ENCODE measurements at places on chromosomes 4 and X.

DNA sequence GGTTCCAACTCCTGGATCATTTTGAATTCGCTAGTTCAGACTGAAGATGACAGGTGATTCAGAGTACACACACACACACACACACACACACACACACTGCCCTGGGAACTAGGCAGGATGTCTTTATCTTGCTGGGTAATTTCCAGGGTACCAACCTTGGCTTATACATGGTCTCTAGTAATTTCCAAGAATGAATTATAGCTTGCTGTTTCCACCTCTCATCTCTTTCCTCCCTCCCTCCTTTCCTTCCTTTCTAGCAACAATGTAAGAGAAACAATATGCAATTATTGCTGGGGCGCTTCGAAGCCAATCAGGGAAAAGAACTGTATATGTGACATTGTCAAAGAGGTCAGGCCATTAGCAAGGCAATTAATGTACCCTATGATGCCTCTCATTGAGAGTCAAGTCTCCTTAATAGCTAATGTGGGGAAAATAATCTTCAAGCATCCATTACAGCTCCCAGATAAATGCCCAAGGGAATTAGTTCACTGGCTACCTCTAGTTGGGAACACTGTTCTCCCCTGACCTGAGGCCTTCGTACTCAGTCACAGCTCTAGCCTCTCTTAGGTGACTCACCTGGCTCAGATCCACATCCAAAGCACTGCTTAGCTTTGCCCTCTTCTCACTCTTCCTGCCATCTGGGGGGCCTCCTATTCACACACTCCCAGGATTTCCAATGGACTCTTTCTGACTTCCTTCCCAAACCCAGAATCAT is 311.5 kb downstream of the PPP1R2C start:
- DNase-seq, result no peak

- DNase-seq, result no peak
These were observed 377.9 kb downstream of the FAM133A start for GRCh38 chrX:94051926-94052325.

DNA sequence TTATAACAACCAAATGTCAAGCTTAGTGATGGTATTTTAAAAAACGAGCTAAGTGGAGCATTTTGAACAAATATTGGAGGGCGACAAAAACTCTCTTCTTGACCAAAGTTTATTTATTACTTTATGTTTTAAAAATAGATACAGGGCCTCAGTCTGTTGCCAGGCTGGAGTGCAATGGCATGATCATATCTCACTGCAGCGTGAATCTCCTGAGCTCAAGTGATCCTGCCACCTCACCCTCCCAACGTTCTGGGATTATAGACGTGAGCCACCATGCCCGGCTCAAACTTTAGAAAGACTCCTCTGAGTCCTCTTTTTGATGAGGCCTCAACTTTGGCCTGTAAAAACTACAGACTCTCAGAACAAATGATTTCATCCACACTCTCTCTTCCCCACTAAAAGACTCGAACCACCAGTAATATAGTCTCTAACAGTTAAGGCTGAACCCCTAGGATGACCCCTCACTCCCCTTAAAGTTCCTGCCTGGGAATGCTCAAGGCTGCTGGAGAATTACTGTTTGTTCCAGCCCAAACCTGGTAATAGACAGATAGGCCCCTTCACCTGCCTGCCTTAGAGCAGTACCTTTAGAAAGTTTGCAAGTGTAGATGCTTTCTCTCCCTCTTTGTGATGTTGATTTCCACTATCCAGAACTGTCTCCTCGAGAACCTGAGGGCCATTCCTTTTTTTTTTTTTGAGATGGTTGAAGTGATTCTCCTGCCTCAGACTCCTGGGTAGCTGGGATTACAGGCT is 55.3 kb upstream of the HPSE start:
- DNase-seq, result no peak

- DNase-seq, result no peak
These were observed 30.3 kb downstream of the ABLIM2 start for GRCh38 chr4:8128100-8128856.

DNA sequence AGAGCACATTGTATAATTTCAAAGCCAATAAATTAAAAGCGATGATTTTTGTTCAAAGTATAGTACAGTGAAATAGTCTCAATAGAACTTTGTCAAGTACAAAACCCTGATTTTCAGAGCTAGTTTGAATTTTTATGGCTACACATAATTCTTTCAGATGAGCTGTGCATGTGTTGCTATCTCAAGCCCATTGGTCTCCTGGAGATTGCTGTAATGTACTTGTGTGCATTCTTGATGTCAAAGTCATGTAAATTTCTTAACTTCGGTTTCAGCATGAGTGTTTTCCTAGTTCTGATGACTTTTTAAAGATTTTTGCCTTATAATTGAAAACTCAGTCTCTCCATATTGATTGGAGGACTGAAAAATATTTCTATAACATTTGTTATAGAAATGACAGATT is 200.8 kb downstream of the CEP135 start:
- no peak for DNase-seq

- no peak for DNase-seq
These were observed 873.5 kb downstream of the PDHA2 start for GRCh38 chr4:96713271-96713850.

DNA sequence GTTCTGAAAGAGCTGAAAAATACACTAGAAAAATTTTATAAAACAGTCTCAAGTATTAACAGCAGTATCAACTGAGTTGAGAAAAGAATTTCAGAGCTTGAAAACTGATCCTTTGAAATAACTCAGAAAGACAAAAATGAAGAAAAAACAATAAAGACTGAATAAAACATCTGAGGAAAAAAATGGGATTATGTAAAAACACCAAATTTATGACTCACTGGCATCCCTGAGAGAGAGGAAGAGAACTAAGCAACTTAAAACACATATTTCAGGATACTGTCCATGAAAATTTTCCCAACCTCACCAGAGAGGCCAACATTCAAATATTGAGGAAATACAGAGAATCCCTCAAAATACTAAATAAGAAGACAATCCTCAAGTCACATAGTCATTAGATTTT is 22.9 kb downstream of the PABPC4L start:
- no peak for DNase-seq

DNA sequence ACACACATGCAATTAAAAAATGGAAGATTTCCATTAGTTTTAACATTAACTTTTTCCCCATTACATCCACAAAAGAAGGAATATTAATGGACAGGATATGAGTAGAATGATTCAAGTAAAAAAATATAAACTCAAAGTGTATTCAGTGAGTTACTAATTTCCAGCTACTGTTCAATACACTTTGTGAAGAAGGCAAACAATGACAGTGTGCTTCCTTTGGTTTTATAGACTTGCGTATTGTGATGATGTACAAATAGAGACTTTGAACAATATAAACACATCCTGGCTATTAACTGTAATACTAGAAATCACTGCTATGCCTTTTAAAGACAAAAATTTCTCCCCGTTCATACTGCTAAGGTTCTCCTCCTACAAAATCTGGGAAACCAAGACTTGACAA is 171.4 kb downstream of the ASB9 start:
- no peak for DNase-seq

GRCh38 chrX:27883468-27884092 is 75.8 kb downstream of the MAGEB10 start:
- no peak for DNase-seq

- DNase-seq, result no peak
These were observed 24.4 kb upstream of the DYNLT3 start for GRCh38 chrX:37871626-37872302.

DNA sequence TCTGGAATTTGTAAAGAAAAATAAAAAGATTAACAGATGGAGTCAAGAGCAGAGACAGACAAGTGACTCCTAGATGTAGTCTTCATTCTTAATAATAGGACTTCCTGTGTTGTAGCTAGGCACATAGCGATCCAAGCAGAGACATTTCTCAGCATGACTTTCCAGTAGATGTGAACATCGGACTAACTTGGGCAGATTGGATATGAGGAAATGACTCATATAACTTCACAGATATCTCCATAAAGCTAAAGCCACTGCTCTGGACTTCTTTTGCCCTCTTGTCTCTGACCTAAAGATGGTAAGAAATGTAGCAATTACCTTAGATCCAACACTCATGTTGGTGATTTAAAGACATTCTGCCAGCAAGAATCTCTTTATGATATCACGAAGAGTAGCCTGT is 131.7 kb downstream of the EPHA5 start:
- no peak for DNase-seq

DNA sequence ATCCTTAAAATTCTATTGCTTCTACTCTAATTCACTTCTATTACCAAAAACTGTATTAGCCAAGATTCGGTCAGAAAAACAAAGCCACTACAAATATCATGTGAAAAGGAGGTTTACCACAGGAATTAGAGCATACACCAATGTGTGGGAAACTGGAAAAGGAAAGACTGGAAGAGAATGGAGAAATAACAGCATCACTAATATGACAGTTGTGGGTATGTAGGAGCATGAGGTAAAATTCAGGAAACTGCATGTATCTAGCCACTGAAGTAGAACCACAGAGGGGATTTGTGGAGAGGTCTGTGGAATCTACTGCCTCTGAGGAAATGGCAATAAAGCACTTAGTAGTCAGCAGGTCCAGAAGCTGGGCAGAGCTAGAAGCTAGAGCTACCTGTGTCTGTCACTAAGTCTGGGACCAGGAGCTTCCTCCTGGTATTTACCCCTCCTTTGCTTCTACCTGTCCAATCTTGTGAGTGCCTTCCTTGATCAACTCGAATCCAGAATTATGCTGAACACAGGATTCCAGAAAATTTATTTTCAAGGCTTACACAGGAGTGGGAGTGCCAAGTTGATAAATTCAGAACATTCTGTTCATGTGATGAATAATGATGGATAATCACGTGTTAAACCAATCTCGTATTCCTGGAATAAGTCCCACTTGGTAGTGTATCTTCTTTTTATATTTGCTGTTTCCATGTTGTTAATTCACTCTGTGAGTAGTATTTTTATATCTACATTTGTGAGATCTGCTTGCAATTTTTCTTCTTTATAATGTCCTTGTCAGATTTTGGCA is 52.6 kb downstream of the NAF1 start:
- DNase-seq, result no peak

GRCh38 chrX:136048446-136048845 is 63.2 kb downstream of the SLC9A6 start:
- DNase-seq, result no peak

Data from NCI-H187 (cell line).